Mammary epithelial cell (primary cell): ENCODE measurements at places on chromosomes 3 and 15. TPM values are rescaled to one million over a fixed set of nuclear protein-coding genes. Genes with fewer than 3 reads are reported as not detected.

CFAP100 gene
- not detected in 2 replicates for total RNA-seq

ANKDD1A gene
- total RNA-seq = 1.3 and 1.6 TPM in 2 replicates

TEX55 gene
- total RNA-seq = not detected

ARL14 gene
- total RNA-seq = 0.31 and 0.35 TPM in 2 replicates

IGSF10 gene
- under 0.01 TPM for total RNA-seq

CGNL1 gene
- total RNA-seq = 1.2 TPM

POLQ gene
- total RNA-seq = 3.4 and 8.4 TPM in 2 replicates

SPESP1 gene
- total RNA-seq = not detected in 2 replicates

WDR93 gene
- not detected in 2 replicates for total RNA-seq

HRG gene
- total RNA-seq = under 0.01 TPM

COPB2 gene
- total RNA-seq = 128 and 132 TPM in 2 replicates

THAP10 gene
- 3.0 TPM for total RNA-seq

ADAMTS17 gene
- 1.7 TPM for total RNA-seq

HYAL1 gene
- total RNA-seq = 0.40 and 0.75 TPM in 2 replicates

SYNM gene
- total RNA-seq = 0.43 and 0.82 TPM in 2 replicates

CCDC54 gene
- total RNA-seq = not detected in 2 replicates

STRIT1 gene
- not detected in 2 replicates for total RNA-seq

NR1I2 gene
- total RNA-seq = not detected

DNASE1L3 gene
- total RNA-seq = not detected in 2 replicates

KCNMB3 gene
- 1.0 TPM for total RNA-seq
